ENCODE measurements at places on chromosomes 16 and 17.
A peak's percentile ranks its signal among the peaks of the same experiment; 100 is the strongest.

GRCh38 chr17:43314611-43315011 lies 80.8 kb upstream of the RNU2-1 start:
- no peak for DNase-seq

GRCh38 chr17:49260817-49261291 lies 30.3 kb upstream of the PHOSPHO1 start:
- DNase-seq: peak; percentile 78

- peak; percentile 67 for DNase-seq
Observed at GRCh38 chr17:45225051-45225700, 3.5 kb downstream of the FMNL1 start.

GRCh38 chr16:75099738-75100602 lies 16.6 kb downstream of the LDHD start:
- peak; percentile 72 for DNase-seq

DNA sequence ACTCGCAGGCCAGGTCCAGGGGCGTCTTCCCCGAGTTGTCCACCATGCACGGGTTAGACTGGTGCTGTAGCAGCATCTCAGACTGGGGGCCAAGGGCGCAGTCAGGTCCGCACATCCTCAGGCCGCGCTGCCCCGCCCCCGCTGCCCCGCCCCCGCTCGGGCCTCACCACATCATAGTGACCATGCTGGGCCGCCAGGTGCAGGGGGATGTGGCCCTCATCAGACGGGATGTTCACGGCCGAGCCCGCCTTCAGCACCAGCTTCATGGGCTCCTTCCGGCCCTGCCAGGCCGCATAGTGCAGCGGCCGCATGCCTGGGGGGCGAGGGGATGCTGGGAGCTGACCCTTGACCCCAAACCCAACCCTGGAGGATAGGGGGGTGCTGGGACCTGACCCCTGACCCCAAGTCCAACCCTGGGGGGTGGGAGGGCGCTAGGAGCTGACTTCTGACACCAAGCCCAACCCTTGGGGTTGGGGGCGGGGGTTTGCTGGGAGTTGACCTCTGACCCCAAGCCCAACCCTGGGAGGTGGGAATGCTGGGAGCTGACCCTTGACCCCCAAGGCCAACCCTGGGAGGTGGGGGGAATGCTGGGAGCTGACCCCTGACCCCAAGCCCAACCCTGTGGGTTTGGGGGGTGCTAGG lies 7.0 kb downstream of the CASKIN1 start:
- DNase-seq: no peak

- no peak for DNase-seq
Observed at GRCh38 chr16:48546774-48547173, 63.2 kb downstream of the N4BP1 start.

DNA sequence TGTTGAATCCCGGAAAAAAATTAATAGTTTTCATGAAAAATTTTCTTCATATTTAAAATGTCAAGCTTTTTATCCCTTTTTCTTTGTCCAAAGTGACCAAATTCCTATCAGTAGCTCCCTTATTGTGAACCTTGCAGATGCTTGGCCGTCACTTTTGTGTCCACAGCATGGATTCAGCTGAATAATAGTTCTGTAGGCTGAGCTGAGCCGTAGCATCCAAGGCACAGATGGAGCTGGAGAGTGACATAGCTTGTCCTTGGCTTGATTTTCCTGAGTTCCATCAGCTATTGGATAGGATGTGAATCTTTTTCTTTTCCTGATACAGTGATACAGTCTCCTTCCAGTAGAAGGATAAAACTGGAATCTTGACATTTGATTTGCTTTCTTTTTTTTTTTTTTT lies 3.6 kb downstream of the NUP85 start:
- DNase-seq: no peak

DNA sequence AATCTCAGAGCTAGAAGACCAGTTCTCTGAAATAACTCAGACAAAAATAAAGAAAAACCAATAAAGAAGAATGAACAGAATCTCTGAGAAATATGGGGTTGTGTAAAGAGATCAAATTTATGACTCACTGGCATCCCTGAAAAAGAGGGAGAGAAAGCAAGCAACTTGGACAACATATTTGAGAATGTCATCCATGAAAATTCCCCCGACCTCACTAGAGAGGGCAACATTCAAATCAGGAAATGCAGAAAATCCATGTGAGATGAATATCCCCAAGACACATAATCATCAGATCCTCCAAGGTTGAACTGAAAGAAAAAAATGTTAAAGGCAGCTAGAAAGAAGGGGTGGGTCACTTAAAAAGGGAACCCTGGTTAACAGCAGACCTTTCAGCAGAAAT lies 32.1 kb downstream of the TANC2 start:
- DNase-seq: no peak

GRCh38 chr17:73838815-73839214 lies 194.6 kb upstream of the SDK2 start:
- DNase-seq: no peak

DNA sequence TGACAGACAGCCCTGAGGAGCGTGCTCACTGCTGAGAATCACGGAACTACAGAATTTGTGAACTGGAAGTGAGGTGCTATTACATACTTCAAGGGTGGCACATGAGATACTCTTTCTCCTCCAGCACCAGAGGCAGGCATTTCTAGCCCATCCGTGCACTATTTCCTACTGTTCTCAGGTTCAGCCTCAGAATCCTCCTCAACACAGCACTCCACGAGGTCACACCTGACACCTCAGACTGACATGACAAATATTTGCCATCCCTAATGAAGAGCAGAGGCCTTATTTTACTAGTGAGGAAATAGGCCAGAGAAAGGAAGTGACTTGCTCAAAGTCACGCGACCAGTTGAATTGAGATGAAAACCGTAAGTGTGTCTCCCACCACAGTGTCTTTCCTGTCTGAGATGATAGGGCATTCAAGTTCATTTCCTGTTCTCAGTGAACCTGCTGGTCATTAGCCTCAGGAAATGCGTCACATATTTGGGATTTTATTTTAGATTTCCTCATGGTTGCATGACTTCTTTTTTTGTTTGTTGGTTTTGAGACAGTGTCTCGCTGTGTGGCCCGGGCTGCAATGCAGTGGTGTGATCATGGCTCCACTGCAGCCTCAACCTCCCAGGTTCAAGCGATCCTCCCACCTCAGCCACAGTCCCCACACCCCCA lies 23.6 kb downstream of the SEZ6 start:
- DNase-seq: peak; percentile 79

DNA sequence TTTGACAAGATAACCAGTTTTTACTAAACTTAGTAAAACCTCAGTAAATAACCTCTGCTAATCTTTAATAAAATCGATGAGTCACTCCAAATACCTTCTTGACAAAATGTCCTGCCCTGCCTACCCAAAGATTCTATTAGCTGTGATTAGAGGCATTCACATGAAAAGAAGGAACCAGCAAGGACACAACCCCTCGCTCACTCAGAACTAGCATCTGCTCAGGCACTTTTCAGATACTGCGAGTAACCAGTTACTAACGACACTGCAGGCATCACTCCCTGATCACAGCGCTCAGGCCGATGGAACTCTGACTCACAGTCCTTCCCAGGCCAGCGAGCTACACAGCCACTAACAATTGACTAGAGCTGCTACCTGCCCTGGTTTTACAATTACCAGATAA lies 24.3 kb downstream of the PELP1 start:
- no peak for DNase-seq

DNA sequence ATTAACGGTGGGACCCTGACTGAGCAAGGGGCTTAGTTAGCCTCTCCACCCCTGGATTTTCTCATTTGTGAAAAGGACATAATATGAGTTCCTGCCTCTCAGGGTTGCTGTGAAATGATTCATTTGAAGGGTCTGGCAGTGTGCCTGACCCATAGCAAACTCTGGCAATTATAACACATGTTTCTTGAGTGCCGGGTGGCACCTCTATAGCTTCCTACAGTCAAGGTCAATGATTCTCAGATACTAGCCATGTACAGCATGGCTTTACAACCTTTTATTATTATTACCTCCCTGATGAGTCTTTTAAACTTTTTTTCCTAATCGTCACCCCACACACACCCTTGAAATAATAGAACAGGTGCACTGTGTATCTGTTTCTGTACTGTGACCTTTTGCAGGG lies 42.1 kb downstream of the TMEM114 start:
- no peak for DNase-seq

GRCh38 chr17:12180644-12181261 lies 160.1 kb downstream of the MAP2K4 start:
- DNase-seq: peak; percentile 47

GRCh38 chr16:27679899-27680298 lies 130.0 kb downstream of the KATNIP start:
- DNase-seq: no peak

GRCh38 chr17:49741692-49742076 lies 22.2 kb downstream of the FAM117A start:
- DNase-seq: no peak

DNA sequence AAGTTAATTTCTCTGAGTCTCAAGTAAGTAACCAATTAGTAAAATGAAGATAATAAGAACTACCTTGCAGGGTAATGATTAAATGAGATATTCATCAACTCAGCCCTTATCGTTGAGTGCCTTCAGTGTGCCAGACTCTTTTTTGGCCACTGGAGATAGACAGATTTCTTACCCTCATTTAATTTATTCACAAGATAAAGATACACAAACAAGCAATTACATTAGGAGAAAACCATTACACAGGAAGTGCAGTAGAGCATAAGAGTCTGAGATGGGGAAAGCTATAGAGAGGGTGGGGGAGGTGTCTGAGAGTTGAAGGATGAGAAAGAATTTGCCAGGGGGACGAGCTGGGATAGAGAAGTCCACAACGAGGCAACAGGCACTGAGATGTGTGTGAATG lies 72.5 kb upstream of the BCAR1 start:
- no peak for DNase-seq

DNA sequence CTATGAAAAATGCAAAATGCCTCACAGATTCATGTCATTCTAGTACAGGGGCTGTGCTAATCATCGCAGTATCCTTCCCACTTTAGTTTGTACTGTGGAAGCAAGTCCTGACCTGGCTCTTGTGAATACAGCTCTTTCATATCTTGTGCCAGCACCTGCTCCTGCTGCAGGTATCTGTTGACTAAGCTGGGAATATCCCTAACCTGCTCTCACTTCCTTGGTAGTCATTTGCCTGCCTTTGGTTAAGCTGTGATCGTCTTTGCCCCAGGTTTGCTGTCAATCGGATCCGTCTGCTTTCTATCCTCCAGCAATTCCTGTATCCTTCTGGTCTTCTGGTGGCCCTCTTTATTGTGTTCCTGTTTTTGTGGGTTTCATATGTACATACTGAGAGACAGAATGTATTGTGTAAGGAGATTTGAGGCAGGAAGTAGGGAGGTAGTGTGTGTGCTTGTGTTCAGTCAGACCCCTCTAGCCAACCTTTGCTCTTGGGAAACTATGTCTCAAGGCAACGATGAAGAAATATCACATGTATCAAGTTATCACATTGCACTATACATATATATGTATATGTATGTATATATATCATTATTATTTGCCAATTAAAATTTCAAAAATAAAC lies 7.7 kb upstream of the GINS3 start:
- DNase-seq: no peak

- no peak for DNase-seq
Observed at GRCh38 chr17:44000141-44000860, 4.1 kb upstream of the NAGS start.

DNA sequence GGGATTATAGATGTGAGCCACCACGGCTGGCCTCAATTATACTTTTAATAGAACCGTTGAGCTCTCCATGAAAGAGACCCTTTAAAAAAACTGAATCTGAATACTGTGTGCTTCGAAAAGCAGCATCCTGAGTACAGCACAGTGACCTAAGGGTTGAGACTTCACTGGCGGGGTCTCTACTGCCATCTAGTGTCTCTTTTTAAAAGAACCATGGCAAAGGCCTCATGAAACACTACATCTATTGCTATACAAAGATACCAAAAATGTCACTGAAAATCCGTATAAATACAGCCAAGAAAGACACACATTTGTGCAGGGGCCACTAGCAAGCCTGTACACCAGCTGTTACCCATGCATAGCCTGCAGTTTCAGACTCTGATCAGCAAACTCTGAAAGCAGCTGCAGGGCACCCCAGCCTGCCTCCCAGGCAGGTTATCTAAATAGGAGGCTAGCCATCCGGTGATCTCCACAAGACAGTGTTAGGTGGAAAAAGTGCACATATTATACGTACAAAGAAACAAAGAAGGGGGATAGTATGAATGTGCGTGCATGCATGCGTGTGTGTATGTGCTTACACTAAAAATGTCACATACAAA lies 35.3 kb downstream of the NPLOC4 start:
- peak; percentile 55 for DNase-seq

DNA sequence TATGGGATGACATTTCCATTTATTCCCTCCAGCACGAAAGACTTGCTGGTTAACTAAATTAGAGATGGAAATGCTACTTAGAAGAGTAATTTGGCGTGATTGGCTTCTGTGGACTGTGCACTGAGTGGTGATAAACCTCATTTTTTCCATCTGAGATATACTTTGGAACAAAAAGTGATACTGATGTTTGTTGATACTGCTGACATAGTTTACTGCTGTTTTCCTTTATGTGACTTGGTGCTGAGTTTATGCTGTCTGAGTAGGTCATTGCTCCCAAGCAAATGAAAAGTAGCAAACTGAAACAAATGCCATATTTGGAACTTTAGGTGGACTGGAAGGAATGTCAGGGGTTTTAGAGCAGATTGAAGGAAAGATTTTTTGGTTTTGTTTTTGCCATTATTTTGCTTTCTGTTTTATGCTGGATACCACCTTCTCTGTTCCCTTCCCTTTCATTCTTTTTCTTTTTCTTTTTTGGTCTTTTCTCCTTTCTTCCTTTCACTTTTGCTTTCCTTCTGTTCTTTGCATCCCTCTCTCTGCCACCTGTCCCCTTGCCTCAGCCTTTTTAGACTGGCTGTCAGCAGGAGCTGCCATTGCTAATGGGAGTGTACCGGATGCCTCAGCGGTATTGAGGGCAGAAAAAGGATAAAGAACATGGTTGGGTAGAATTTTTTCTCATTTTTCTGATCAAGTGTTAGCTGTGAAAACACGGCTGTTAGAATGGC lies 41.8 kb downstream of the NUP93 start:
- DNase-seq: no peak

GRCh38 chr16:51402785-51403184 lies 251.7 kb upstream of the SALL1 start:
- no peak for DNase-seq

DNA sequence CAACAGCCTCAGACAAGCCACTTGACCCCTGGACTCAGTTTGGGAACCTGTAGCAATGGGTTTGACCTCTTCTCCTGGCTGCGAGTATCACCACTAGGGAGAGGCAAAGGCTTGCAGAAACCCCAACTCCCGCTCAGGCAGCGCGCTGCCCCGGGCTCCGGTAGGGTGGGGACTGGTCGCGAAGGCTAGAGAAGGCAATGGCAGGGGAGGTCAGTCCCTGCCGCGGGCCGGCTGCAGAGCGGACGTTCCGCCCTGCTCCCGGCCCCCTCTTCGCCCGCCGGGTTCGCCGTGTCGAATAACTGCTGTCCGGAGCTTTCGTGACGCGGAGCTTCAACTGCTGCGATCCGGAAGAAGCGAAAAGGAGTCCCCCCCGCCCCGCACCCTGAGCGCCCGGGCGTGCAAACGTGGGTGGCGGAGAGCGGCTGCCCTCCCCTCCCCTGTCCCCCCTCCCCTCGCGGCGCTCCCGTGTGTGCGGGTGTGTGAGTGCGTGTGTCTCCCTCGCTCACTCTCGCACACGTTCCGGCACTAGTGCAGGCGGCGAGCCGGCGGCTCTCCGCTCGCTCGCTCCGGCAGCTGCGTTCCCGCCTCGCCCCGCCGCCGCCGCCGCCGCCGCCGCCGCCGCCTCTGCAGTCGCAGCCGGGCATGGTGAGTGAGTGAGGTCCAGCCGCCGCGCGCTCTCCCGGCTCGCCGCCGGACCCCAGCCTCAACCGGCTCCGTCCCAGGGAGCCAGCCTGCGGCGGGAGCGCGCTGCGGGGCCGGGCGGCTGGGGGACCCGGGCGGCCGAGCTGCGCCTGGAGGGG lies 772 bp upstream of the SHISA6 start:
- DNase-seq: no peak

GRCh38 chr17:42378959-42379594 lies 9.2 kb downstream of the STAT3 start:
- DNase-seq: peak; percentile 29
